ENCODE measurements at places on chromosomes 6 and 20.

DNA sequence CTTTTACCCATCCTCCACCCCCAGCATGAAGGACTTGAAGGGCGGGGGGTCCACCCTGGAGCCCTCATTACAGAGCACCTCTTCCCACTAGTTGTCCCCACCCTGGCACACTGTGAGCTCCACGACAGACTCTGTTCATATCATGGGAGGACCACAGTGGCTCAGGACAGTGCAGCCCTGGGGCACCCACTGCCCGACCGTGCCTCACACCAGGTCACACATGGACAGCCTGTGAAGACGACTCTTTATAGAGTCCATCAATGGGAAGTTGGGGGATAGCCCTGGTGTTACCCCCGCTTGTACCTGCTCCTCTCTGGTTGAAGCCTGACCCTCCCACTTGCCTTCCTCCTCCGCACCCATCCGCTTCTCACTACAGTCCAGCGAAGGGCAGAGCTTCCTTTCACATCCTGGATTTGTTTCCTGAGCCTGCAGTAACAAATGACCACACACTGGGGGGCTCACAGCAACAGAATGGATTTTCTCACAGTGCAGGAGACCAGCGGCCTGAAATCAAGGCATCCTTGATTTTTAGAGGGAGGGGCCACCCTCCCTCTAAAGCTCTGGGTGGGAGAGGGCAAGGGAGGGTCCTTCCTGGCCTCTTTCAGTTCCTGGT, 15.5 kb downstream of the ZNF831 start:
- DNase-seq = no peak

- no peak for DNase-seq
Observed at GRCh38 chr6:12586721-12587480, 129.7 kb upstream of the PHACTR1 start.

- no peak for DNase-seq
Observed at GRCh38 chr6:3748208-3749066, 3.1 kb downstream of the PXDC1 start.

DNA sequence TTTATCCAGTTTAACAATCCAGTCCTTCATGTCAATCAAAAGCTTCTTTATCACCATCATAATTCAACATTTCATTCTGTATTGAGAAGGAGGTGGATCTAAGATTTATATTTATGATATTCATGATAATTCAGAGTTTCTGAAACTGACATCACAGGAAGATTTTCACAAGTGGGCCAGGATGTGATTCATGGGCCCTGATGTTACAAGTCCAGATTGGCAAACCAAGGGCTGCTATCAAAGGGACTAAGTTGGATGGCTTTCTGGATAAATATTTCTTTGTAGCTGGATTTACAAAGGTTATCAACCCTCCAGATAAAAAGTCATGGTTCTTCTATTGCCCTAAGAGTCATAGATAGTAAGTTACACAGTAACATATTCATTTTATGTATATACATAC, 866.5 kb downstream of the KIF16B start:
- DNase-seq = no peak

DNA sequence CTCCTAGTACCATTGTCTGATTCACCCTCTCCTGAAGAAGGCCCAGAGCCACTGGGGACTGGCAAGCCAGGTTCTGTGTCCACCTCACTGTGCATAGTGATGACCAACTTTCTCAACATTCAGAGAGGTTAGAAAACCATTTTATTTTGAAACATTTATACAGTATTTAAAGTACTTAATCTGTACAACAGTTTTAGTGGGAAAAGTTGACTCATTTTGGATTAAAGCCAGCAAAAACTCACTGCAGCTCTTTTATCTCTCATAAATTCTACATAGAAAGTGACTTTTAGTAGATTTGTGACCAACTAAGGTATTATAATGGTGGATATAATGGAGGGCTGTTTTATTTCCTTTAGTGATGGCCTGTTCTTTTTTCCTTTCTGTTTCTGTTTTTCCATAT, 9.7 kb downstream of the TULP4 start:
- no peak for DNase-seq

DNA sequence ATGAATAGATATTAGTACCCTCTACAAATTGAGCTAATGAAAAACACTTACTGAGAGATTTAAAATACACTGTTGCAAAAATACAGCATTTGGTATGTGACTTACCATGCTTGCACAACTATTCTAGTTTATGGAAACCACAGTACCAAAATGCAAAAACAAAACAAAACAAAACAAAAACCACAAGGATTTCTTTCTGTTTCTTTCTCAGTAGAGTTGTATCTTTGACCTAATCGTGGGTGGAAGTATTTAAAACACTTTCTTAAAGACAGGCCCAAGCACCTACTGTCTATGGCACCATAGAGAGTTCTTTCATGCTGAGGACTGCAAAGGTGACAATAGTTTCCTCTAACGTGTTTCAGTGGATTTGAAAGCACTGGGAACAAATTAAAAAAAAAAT, 95.3 kb upstream of the C6orf118 start:
- DNase-seq = no peak

DNA sequence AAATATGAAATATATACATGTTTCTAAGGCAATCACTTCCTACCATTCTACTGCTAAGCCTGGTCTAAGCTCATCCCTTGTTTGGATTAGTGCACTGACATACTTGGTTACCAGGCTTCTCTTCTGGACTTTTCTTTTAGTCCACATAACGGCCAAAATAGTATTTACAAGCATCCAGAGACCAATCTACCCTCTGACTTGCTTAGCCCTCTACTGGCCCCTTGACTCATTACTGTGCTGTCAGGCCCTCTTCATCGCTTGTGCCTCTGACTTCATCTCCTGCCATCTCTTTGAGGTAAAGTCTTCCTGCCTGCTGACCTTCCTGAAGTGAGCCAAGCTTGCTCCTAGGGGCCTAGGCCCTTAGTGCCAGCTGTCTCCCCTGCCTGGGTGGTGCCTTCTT, 35.1 kb downstream of the TULP4 start:
- DNase-seq = no peak

- no peak for DNase-seq
Observed at GRCh38 chr6:27986928-27987725, 30.1 kb downstream of the OR2B6 start.

DNA sequence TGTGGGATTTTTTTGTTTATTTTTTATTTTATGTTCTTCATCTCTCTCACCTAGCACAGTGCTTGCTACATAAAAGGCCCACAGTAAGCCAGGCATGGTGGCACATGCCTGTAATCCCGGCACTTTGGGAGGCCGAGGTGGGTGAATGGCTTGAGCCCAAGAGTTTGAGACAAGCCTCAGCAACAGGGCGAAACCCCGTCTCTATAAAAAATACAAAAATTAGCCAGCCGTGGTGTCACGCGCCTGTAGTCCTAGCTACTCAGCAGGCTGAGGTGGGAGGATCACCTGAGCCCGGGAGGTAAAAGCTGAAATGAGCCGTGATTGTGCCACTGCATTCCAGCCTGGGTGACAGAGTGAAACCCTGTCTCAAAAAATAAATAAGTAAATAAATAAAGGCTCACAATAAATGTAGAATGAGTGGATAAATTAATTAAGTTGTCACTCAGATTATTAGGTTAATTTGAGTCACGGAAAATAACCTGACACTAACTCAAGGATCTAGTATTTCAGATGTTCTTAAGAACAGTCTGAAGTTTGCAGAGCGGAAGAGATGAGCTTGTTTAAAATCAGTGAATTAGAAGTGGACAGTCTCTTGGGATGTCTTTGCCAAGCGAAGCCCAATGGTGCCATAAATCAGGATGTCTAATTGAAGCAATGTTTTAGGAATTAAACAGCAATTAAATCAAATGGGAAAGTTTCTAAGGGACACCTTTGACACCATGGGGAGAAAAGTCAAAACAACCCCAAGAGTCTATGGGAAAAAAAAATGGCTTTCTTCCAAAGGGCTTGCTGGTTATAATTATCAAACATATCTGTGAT, 214.4 kb downstream of the ZNF217 start:
- no peak for DNase-seq

- DNase-seq = no peak
Observed at GRCh38 chr20:1368448-1369199, 24.2 kb downstream of the FKBP1A start.

- no peak for DNase-seq
Observed at GRCh38 chr6:125804264-125804663, 13.5 kb downstream of the NCOA7 start.

- no peak for DNase-seq
Observed at GRCh38 chr6:143761074-143761473, 82.1 kb upstream of the LTV1 start.

GRCh38 chr6:34056305-34057108, 89.4 kb downstream of the GRM4 start:
- no peak for DNase-seq

- DNase-seq = no peak
Observed at GRCh38 chr20:11311659-11312224, 606.0 kb upstream of the BTBD3 start.

DNA sequence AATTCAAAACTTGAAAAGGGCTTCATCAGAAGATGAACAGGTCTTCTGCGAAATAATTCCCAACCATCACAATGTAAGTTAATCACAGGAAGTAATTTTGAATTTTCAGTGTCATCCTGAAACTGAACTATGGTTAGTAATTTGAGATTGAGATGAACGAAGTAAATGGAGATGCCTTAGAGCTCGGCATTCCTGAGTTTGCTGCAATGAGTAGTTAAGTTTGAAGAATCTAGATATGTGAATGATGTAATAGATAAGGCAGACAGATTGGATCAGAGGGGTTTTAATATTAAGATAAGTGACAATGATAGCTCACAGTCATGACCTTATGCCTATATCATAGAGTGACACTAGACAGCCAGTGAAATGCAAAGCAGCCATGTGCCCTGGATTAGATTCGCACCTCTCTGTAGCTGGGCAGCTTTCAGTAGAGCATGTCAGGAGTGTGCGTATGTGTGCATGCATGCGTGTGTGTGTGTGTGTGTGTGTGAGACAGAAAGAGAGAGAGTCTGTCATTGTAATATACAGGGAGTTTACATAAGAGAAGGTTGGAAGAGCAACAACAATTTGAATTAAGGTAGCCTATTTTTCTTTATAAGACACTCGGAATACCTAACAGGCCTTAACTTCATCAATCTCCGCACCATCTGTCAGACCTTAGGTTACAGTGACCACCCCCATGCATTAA, 233.0 kb downstream of the GMPR start:
- DNase-seq = no peak

- DNase-seq = no peak
Observed at GRCh38 chr6:139327038-139327437, 35.2 kb upstream of the TXLNB start.

DNA sequence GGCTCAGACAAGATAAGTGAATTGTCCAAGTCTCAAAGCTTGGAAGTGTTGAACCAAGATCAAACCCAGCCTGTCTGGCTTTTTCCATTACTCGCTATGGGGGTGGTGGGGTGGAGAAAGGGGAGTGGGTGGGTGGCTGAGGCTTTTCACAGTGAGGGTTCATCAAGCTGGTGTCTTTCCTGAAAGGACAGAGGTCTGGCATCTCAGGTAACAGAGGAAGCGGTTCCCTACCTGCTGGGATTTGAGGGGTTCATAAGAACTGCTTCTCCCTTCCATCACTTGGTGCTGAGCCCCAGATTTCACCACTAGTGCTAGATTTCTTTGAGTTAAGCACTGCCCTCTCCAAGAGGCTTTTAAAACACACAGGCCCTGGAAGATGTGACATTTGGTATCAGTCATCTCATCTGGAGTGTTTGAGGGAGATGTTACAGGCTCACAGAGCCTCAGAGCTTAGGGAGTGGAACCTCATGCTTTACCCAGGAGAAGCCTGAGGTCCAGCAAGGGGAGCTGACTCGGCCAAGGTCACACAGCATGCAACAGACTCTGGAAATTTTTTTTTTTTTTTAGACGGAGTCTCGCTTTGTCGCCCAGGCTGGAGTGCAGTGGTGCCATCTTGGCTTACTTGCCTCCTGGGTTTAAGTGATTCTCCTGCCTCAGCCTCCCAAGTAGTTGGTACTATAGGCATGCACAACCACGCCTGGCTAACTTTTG, 6.0 kb upstream of the VEGFA start:
- DNase-seq = no peak

DNA sequence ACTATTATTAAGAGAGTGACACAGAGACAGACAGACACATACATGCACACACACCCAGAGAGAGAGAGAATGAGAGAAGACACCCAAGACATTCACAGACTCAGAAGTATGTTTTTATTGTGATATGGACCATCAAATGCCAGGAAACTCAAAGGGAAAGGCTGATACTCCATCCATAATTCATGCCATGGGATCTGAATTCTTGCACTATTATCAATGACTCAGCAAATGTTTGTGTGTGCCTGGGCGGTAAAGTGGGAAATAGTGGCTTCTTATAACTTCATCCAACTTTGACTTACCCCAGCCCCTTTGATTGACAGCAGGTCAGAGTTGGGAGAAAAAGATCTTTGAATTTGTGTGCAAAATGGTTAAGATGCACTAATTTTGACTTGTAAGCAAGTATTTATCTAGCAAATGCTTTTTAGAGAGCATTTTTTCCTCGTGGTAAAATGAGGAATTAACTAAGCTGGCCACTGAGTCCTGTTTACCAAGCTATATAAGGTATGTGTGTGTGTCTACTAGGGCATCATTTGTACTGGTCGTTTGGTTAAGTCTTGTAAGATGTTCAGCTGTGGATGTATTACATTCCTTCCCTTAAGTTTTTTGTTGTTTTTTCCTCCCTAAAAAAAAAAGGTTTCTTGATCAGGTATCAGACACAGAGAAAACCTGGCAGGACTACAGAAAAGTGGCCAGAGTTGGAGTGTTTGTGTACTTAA, 3.0 kb upstream of the CCN2 start:
- no peak for DNase-seq

DNA sequence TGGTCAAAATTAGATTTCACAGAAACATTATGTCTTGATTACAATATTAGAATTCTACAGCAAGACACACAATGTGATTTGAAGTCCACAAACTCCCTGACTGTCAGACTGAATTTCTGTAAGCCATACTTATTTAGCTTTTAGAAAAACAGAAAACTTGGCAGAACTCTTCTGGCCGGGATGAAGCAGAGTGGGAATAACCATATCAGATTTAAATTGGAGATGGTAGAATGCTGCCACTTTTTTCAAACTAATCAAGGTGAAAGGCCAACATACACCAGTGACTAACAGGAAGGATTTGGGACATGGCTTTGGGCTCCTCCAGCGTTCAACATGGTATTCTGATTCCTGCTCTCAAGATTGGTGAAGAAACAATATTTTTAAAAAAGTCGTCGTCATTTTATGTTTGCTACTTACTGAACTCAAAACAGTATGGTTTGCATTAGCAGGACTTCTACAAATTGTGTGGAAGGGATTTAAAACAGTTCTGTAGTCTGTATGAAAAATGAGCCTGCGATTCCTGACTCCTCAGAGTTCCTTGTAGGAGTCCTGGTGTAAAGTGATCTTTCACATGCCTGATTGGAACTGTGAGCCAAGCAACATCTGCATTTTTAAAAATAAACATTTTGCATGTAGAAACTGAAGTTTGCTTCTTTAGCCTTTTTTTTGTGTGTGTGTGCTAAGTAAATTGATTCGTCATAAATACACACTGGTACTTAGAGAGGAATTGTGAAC, 297.9 kb upstream of the SOX4 start:
- no peak for DNase-seq

DNA sequence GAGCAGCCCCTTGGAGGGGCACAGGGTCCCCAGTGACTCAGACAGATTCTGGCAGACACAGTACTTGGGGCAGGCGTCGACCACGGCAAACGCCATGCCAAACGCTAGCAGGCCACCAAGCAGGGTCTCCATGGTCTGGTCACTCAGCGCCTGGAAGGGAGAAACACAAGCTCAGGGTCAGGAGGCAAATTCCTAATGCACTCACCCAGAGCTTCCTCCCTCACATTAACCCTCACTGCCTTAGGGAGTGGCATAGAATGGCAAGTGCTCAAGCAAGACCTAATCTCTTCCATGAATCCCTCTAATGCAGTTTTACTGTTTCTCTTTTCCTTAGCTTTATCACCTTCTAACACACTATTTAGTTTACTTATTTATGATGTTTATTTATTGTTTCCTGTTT, 154.2 kb downstream of the LRFN2 start:
- no peak for DNase-seq

- DNase-seq = no peak
Observed at GRCh38 chr6:146876271-146877151, 277.7 kb downstream of the ADGB start.

Data from stimulated activated CD4-positive, alpha-beta T cell treated with anti-CD3 and anti-CD28 coated beads, TNF-alpha, amount 100 ng/mL, for 4 hours (primary cell).